ENCODE measurements at places on chromosomes 6 and 20.

GRCh38 chr20:46128310-46129151, 10.4 kb downstream of the CD40 start:
- DNase-seq: no peak

GRCh38 chr6:163806755-163807499, 392.4 kb downstream of the QKI start:
- no peak for DNase-seq

DNA sequence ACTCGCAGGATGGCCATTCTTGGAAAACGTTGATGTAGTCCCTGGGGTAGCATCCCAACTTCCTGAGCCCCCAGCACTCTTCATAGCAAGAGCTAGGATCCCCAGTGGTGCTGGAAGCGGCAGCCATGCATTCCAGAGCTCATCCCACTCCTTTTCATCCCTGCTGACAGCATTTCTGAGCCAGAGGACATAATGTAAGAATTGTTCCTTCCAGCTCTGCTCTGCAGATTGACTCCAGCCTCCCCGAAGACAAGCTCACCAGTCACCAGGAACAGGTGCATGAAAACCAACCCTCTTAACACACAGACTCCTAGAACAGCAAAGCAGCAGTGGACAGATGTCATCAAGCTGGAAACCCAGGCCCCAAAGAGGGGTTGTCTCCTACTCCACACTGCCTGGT, 3.8 kb downstream of the SLC13A3 start:
- DNase-seq: no peak

- DNase-seq: no peak
These were observed 691 bp upstream of the ANGPT4 start for GRCh38 chr20:916825-917224.

DNA sequence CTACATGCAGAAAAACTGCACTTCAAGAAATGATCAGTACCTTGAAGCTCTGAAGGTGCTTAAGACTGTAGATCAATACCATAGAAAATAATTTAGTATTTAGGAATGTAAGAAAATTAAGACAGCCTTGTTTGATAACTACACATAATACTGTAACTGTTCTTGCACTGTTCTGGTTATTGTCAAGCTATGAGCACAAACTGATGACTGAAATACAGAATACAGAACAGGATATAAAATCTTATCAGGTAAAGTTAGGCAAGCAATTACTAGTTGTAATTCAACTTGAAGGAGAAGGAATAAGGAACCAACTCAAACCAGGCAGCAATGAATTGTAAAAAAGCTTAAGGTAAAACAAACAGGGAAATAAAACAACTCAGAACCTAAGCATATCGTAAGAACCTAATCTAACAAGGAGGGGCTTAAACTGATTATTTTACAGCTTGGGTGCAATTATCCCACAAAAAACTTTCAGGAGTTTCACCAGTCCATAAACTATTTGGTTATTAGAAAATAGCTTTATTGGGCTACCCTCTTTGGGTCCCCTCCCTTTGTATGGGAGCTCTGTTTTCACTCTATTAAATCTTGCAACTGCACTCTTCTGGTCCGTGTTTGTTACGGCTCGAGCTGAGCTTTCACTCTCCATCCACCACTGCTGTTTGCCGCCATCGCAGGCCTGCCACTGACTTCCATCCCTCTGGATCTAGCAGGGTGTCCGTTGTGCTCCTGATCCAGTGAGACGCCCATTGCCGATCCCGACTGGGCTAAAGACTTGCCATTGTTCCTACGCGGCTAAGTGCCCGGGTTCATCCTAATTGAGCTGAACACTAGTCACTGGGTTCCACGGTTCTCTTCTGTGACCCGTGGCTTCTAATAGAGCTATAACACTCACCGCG, 97.7 kb downstream of the ATG5 start:
- DNase-seq: no peak

DNA sequence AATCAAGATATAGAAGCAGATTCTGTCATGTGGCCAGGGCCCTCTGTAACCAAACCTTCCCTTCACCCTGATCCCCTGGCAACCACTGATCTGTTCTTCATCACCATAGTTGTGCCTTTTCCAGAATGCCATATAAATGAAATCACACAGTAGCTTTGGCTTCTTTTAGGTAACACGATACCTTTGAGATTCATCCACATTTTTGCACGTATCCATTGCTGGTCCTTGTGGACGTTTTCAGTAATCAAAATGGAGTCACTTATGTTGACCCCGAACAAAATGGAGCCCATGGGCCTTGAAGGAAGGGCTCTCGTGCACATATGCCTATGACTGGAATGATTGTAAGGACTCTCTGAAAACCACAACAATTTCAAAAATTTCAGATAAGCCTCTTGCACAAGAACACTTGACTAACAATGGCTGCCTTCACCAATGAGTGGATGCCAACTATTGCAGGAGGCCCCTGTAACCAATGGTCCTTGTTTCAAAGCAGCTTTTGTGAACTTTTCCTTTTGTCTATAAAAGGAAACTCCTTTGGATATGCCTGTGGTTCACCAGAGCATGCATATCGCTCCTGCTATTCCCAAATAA, 84.3 kb upstream of the RALY start:
- DNase-seq: no peak

GRCh38 chr6:110786271-110786670, 29.0 kb downstream of the CDK19 start:
- DNase-seq: no peak

DNA sequence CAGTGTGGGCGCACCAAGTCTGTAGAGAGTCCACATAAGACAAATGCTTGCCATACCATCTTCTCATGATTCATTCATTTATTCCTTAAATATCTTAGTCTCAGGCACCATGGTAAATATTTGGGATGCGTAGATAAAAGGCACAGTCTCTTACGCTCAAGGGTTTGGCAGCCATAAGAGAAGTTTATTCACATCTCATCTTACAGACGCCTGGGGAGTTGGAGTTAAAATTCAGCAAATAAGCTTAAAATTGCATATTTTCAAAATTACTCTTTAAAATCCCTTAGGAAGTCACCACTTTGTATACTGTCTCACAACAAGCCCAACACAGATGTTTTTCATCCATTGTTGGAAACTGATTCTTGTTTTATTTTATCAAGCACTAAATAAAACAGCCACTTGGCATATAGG, 363.3 kb downstream of the KIF16B start:
- no peak for DNase-seq

- DNase-seq: no peak
These were observed 506 bp downstream of the ARFGAP1 start for GRCh38 chr20:63273059-63273579.

- DNase-seq: no peak
These were observed 104.4 kb upstream of the PRL start for GRCh38 chr6:22401206-22401605.

DNA sequence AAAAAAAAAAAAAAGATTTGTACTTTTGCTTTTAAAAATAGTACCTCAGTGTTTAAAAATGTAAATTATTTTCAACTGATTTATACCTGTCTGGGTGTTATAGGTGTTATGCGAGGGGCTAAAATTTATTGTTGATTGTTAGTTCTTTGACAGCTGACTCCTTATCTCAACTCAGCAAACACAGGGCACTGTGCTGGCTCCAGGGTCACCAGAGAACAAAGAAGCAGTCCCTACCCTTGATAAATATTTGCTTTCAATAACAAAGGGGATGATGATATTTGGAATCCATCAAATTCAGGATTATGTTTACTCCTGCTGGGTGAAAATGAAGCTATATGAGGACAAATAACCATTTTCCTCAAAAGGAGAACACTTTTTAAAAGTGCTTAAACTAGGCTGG, 34.2 kb upstream of the KAT14 start:
- DNase-seq: no peak

DNA sequence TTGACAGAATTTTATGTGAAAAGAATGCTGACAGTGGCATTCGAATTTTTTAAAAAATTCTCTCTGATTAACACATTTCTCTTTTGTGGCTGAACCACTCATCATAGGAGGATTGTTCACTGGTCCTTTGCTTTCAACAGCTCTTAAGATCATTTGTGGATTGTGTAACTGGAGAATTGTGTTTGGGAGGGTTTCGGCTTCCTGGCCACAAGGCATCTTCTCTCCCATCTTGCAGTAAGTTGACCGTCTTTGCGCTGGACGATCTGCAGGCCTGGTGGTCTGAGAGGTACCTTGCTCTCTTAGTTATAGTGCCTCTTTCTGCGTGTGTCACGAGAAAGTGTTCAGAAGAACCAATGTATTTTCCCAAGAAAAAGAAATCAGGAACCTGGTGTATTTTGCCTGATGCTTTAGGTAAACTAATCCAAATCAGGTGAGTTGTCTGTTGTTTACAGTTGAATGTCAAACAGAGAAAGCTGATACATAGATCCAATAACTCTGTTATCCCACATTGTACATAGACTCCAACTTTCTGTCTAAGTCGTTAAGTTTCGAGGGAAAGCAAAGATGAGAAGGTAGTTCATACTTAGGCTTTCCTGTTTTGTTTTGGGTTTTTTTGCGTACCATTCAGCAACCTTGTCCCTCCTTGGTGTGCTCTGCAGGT, 14.8 kb upstream of the EXOC2 start:
- DNase-seq: no peak

- peak; percentile 59 for DNase-seq
These were observed 19.8 kb upstream of the MAP1LC3A start for GRCh38 chr20:34538671-34539123.

GRCh38 chr20:10201321-10201870, 17.2 kb upstream of the SNAP25 start:
- DNase-seq: no peak

- no peak for DNase-seq
These were observed 86.8 kb upstream of the MPC1 start for GRCh38 chr6:166469426-166469961.

DNA sequence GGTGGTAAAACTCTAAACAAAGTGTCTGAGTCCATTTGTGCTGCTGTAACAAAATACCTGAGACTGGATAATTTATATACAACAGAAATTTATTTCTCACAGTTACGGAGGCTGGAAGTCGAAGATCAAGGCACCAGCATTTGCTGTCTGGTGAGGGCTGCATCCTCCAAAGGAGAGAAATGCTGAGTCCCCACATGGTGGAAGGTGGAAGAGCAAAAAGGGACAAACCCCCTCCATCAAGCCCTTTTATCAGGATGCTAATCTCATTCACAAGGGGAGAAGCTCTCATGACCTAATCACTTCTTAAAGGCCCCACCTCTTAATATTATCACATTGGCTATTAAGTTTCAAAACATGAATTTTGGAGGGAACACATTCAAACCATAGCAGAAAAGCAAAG, 55.9 kb upstream of the SYNJ2 start:
- DNase-seq: no peak

- peak; percentile 18 for DNase-seq
These were observed 7.0 kb downstream of the MUC21 start for GRCh38 chr6:30990422-30991086.

DNA sequence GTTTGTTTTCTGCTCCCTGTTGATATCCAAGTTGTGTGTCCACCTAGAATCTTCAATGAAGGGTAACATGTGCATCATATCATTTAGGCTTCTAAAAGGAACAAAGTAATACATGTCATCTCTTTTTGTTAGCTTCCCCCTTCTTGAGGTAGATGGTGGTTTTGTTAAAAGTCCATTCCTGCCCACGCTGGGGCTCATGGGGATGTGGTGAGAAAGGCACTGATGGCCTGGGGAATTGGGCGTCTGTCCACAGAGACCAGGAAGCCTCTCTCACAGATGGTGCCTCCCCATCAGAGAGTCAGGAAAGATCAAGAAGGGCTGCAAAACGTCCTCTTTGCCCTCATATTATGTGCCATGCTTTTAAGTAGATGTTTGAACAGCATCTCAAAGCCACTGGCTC, 32.5 kb downstream of the GNAS start:
- no peak for DNase-seq

- no peak for DNase-seq
These were observed 655.5 kb upstream of the FLRT3 start for GRCh38 chr20:14992961-14993360.

- DNase-seq: no peak
These were observed 89.3 kb downstream of the HAO1 start for GRCh38 chr20:7850775-7851490.

GRCh38 chr6:167094436-167094819, 28.5 kb upstream of the CCR6 start:
- no peak for DNase-seq

- peak; percentile 90 for DNase-seq
These were observed 151.4 kb upstream of the TNFAIP3 start for GRCh38 chr6:137715589-137716045.

DNA sequence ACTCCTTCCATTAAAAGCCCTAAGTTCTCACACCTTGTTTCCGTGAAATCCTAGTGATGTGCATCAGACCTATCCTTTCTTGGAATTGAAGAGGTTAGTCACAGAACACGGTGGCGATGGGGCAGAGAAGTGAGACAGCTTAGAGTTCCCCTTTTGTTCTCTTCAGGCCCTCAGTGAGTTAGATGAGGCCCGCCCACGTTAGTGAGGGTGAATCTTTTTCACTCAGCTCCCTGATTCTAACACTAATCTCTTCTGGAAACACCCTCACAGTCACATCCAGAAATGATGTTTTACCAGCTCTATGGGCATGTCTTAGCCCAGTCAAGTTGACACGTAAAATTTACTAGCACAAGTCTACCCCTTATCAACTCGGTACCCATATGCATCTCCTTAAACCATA, 172.7 kb upstream of the NOX3 start:
- no peak for DNase-seq

DNA sequence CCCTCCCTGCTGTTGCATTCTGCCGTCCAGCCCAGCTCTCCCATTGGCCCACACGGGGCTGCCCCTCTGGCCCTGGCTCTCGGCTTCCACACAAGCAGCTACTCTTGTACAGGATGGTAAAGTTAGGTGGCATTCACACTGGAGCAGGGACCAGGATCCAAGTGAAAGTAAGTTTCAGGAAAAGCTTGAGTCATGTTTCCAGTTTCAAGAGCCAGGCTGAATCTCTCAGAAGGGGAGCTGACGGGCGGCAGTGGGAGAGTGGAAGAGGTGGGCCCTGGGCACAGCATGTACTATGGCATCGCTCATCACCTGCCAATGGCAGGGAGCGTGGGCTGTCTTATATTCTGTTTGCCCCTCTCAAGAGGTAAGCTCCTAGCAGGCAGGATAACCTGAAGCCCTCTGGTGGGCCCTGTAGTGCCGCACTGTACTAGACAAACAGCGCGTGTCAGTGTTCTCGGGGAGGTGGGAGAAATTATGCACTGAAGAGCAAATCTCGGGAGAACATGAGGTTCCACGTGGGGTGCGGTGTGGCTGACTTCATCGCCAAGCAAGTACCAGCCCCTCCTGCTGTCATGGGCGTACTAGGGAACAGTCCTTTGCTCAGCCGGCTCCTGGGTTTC, 241.5 kb downstream of the NRN1 start:
- DNase-seq: no peak

DNA sequence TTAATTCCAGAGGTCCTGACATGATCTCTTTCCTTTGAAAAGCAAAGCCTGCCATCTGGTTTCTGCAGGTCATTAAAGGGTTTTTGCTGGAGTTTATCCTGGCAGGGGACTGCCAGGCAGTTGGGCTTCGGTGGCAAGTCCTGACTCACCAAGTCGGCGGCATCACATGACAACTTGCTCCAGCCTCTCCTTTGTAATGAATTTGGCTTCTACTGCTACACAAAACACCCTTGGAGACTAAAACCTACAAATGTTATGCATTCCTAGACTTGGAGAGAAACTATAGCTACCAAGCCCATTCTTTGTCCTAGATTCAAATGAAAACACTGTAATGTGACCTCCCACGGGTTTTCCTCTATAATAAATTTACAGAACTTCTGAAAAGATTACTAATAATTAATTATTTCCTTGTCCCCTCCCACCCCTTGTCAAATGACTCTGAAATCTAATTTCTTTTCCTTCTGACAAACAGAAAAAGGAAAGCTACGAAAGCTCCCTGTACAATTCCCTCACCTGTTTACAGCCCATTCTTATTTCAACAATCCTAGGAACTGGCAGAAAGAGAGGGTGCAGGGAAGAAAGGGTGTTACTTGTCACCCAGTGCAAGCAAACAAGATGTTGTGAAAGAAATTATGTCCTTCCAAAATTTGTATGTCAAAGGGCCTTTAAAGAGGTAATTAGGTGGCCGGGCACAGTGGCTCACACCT, 62.9 kb downstream of the QRSL1 start:
- no peak for DNase-seq

Measured in CD4-positive, alpha-beta T cell treated with Interleukin-2 at 100 ng/mL for 4 hours (primary cell).